Breast epithelium (tissue), 4 donors: ENCODE measurements at places on chromosomes 2 and 18. TPM values are rescaled to one million over a fixed set of nuclear protein-coding genes. Genes with fewer than 3 reads are reported as not detected.

Gene DSG2
- 14.1 TPM for total RNA-seq

Gene UGT1A8
- not detected for total RNA-seq

Gene D2HGDH
- 16.3 TPM for total RNA-seq

Gene METTL5
- 43.6 TPM for total RNA-seq

Gene VIT
- total RNA-seq = 7.9 TPM

GRCh38 chr2:104756118-104756517, 97.8 kb upstream of the POU3F3 start:
- no peaks in the 10 kb centered on the region for H3K36me3 ChIP-seq
- H3K27ac ChIP-seq = no peak overlapping the region
- H3K4me3 ChIP-seq = no peak overlapping the region
- DNase-seq = no peak
- no peaks in the 10 kb centered on the region for H3K4me1 ChIP-seq

DNA sequence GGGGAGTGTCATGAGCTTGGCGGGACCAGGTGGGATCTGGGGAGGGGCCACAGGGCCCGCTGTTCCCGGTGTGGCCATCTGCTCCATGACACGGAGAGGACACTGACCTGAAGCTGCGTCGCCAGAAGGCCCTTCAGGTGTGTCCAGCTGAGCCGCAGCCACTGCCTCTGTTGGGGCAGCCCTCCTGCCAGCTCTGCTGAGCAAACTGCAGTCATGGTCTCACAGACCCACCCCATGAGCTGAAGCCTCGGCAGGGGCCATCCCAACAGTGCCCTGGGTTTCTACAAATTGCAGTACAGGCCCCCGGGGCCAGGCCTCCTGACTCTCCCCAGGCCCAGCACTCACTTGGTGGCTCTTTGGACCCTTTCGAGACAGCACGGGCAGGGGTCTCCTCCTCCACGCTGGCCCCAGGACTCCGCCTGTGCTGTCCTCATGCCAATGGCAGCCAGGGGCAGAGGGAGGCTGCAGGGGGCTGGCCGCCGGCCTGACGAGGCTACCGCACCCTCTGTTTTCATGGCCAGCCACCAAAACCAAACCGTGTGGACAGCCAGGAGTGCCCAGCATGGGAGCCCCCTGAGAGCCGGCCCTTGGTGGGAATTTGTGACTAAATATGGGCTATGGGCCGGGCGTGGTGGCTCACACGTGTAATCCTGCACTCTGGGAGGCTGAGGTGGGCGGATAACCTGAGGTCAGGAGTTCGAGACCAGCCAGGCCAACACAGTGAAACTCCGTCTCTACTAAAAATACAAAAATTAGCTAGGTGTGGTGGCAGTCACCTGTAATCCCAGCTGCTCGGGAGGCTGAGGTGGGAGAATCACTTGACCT, 175.2 kb upstream of the SALL3 start:
- no peaks in the 10 kb centered on the region for H3K36me3 ChIP-seq
- peaks cover 30% of the 10 kb centered on the region for H3K27me3 ChIP-seq
- no peaks in the 10 kb centered on the region for H3K4me1 ChIP-seq
- H3K27ac ChIP-seq = no peak overlapping the region
- no peak for DNase-seq

DNA sequence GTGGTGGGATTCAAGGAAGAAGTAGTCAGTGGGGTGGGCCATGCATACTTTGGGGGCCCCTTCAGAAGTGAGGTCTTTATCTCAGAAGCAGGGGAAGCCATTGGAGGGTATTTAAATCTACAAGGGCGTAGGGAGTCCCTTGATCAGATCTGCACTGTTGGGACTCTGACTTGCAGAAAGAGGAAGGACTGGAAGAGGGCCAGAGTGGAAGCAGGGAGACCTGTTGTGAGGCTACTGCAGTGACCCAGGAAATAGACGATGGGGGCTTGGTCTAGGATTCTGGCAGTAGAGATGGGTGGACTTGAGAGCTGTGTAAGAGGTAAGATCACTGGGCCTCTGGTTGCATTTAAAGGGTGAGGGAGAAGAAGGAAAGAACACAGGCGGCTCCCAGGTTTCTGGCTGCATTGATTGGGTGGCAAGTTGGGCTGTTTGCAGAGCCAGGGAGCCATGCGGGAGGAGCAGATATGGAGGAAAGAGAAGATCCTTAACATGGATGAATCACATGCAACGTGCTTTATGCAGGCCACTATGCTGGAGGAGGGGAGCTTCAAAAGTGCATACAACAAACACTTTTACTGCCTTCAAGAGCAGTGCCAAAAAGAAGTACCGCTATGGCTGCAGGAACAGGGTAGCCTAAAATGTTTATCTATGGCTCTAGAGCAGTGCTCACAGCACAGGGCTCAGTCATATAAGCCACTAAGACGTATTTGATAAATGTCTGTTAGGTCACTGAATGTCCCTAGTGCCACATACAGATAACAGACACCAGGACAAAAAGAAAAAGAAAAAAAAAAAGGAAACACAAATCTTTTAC, 2.3 kb downstream of the SFXN5 start:
- DNase-seq = no peak
- H3K4me1 ChIP-seq = peaks cover 9% of the 10 kb centered on the region
- peak overlapping the region; percentile 92 for H3K4me3 ChIP-seq
- H3K36me3 ChIP-seq = no peaks in the 10 kb centered on the region

DNA sequence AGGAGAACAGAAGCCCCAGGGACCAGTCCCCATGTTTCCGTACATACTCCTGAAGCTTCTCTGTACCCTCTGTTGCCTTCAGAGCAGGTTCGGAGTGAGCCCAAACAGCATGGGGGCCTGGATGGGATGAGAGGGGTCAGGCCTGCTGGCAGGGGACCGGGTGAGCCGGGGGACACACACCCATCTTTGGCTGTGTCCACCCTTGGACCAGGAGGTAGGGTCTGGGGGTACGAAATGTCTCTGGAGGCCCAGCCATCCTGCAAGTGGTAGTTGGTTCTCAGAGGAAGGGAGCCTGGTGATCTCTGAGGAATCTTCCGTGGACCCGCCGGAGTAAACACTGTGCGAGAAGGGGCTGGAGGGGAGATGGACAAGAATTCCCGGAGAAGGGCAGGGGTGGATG, 15.3 kb downstream of the FBLN7 start:
- H3K4me3 ChIP-seq = no peak overlapping the region
- no peaks in the 10 kb centered on the region for H3K4me1 ChIP-seq
- peak overlapping the region; percentile 78 for H3K27ac ChIP-seq
- no peaks in the 10 kb centered on the region for H3K27me3 ChIP-seq
- DNase-seq = no peak

DNA sequence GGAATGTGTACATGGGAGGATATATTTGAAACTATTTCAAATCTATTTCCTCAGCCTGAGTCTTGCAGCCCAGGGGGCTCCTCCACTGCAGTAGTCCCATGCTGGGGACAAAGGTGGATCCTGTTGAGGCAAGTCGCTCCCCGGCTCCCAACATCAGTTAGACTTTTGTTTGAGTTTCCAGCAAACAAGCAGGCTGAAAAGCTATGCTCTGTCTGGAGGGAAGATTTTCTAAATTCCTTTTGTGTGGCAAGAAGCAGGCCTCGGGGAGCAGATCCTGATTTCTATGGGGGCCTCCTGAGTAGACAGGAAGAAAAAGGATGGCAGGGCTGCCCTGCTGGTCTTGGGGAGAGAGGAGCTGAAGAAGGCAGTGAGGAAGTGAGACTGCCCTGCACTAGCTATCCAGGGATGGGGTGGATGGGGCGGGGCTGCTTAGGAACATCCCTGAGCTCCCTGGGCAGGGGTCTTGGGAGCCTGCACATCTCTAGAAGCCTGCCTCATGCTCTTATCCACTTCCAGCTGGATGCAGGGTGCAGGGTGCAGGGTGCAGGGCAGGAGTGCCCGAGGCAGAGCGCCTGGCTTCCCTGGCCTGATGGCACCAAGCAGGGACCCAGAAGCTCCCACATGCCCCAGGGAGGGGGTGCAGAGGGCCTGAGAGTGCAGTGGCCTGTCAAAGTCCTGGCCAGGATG, 6.0 kb upstream of the CIB4 start:
- no peaks in the 10 kb centered on the region for H3K4me1 ChIP-seq
- no peak for DNase-seq
- H3K27me3 ChIP-seq = no peaks in the 10 kb centered on the region
- no peak overlapping the region for H3K4me3 ChIP-seq
- no peak overlapping the region for H3K27ac ChIP-seq

DNA sequence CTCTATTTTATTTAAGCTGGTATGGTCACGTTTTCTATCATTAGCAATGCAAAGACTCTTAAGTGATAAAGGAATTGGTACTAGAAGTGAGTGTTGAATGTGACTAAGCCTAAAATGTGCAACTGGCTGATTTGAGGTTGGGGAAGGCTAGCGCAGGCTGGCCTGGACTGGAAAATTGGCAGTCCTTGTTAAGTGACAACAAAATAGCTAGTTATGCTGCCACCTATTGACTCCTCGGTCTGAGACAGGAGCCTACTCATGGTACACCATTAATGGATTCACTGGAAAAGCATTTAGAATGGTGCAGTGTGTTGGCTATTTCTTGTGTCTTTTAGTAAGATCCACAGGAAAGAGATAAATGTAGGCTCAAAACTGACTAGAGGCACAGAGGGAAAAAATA, 5.7 kb upstream of the WIPF1 start:
- H3K27ac ChIP-seq = no peak overlapping the region
- H3K27me3 ChIP-seq = no peaks in the 10 kb centered on the region
- no peak overlapping the region for H3K4me3 ChIP-seq
- H3K36me3 ChIP-seq = no peaks in the 10 kb centered on the region
- H3K4me1 ChIP-seq = no peaks in the 10 kb centered on the region

GRCh38 chr2:19689646-19690168, 212.1 kb downstream of the TTC32 start:
- H3K4me3 ChIP-seq = no peak overlapping the region
- H3K27me3 ChIP-seq = no peaks in the 10 kb centered on the region
- H3K4me1 ChIP-seq = no peaks in the 10 kb centered on the region
- DNase-seq = no peak
- H3K36me3 ChIP-seq = no peaks in the 10 kb centered on the region
- no peak overlapping the region for H3K27ac ChIP-seq

GRCh38 chr2:43419876-43420275, 176.0 kb downstream of the THADA start:
- DNase-seq = no peak
- H3K36me3 ChIP-seq = no peaks in the 10 kb centered on the region
- peak overlapping the region; percentile 48 for H3K27ac ChIP-seq
- H3K4me1 ChIP-seq = peaks cover 16% of the 10 kb centered on the region
- H3K27me3 ChIP-seq = no peaks in the 10 kb centered on the region

GRCh38 chr2:3114406-3115185, 263.0 kb downstream of the EIPR1 start:
- H3K27ac ChIP-seq = no peak overlapping the region
- no peaks in the 10 kb centered on the region for H3K4me1 ChIP-seq
- no peak for DNase-seq
- H3K27me3 ChIP-seq = no peaks in the 10 kb centered on the region
- no peaks in the 10 kb centered on the region for H3K36me3 ChIP-seq
- no peak overlapping the region for H3K4me3 ChIP-seq

- DNase-seq = no peak
- H3K4me3 ChIP-seq = no peak overlapping the region
- H3K4me1 ChIP-seq = no peaks in the 10 kb centered on the region
- no peaks in the 10 kb centered on the region for H3K27me3 ChIP-seq
- H3K36me3 ChIP-seq = no peaks in the 10 kb centered on the region
Measured at GRCh38 chr18:3323900-3324299, 62.0 kb downstream of the MYL12B start.

GRCh38 chr18:64409511-64409910, 260.6 kb upstream of the LINC00305 start:
- DNase-seq = no peak
- H3K4me3 ChIP-seq = no peak overlapping the region
- H3K27ac ChIP-seq = no peak overlapping the region
- no peaks in the 10 kb centered on the region for H3K36me3 ChIP-seq

DNA sequence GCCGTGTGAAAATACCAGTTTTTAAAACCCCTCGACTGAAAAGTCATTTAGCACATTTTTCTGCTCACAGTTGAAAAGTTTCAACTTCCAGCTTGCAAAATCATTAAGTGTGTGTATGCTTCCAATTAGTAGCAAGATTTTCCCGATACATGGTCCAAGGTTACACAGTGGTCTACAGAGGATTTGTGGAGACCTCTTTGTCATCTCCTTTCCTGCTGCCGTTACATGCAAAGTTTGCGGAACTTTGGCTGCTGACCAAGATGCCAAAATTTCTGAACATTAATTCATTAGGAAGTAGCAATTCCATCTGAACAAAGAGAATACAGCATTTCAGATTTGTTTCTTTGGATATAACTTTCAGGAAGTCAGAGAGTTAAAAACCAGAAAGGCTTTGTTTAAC, 474.6 kb downstream of the PLCL1 start:
- H3K36me3 ChIP-seq = no peaks in the 10 kb centered on the region
- no peak overlapping the region for H3K27ac ChIP-seq
- no peak overlapping the region for H3K4me3 ChIP-seq
- no peaks in the 10 kb centered on the region for H3K4me1 ChIP-seq

GRCh38 chr2:236862961-236863728, 222.5 kb upstream of the COPS8 start:
- H3K4me1 ChIP-seq = no peaks in the 10 kb centered on the region
- H3K36me3 ChIP-seq = no peaks in the 10 kb centered on the region
- H3K27me3 ChIP-seq = no peaks in the 10 kb centered on the region
- no peak overlapping the region for H3K27ac ChIP-seq
- no peak overlapping the region for H3K4me3 ChIP-seq
- DNase-seq = peak; percentile 10

DNA sequence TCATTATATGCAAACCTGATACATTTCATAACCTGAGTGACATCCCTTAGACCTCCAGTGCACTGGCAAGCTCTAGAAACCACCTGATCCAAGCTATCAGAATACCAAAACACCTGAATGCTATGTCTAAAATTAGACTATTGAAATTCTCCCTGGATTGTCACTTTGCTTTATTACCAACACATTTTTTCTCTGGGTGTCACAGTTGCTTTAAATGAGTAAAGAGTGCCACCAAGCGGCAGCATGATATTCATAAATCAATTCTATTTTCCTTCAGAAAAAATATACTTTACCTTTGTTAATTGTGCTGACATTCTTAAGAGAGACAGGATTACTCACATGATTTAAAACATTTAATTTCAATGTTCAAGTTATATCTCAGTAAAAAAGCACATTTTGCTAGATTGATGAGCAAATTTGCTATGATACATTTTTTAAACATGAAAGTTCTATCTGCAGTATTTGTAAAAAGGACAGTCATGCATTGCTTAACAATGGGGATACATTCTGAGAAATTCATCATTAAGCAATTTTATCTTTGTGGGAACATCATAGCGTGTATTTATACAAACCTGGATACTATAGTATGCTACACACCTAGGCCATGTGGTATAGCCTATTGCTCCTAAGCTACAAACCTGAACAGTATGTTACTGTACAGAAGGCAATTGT, 338.4 kb upstream of the SLC39A10 start:
- no peak overlapping the region for H3K4me3 ChIP-seq
- no peak for DNase-seq
- no peak overlapping the region for H3K27ac ChIP-seq
- no peaks in the 10 kb centered on the region for H3K4me1 ChIP-seq
- H3K27me3 ChIP-seq = no peaks in the 10 kb centered on the region
